ENCODE measurements at places on chromosomes 1 and 21.

- no peak for DNase-seq
These were observed 19.0 kb downstream of the TEX35 start for GRCh38 chr1:178531887-178532286.

DNA sequence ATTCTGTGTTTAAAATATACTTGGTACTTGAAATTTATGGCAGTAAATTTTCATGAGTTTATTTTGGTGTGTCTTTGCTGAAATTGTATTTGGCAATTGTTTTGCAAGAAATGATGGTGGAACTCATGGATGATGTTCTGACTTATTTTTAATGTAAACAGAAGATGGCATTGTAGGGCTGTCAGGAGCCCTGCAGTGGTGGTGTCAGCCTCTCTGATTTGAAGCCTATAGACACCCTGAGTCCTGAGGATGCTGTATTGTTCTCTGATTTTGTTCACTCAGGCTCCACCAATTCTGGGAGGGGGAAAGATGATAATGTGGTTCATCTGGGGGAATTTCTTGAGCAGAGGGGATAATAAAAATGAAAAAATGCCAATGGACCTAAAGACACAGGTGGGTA, 79.8 kb downstream of the LHX8 start:
- DNase-seq = no peak

GRCh38 chr1:150511551-150511950, 3.6 kb downstream of the ECM1 start:
- DNase-seq = no peak

- no peak for DNase-seq
These were observed 198.5 kb downstream of the DYRK1A start for GRCh38 chr21:37564924-37565529.

GRCh38 chr21:45539046-45539795, 3.0 kb downstream of the SLC19A1 start:
- DNase-seq = no peak

All from GM12891 (cell line).